CD4-positive, alpha-beta T cell treated with Interleukin-17A for 1 hour (primary cell): ENCODE measurements at places on chromosomes 12 and 14.

GRCh38 chr12:103855036-103855712 lies 14.1 kb upstream of the NT5DC3 start:
- DNase-seq = no peak

GRCh38 chr12:80044694-80045046 lies 54.7 kb upstream of the OTOGL start:
- DNase-seq = no peak

GRCh38 chr12:102061096-102061559 lies 663 bp downstream of the WASHC3 start:
- DNase-seq = peak; percentile 71

DNA sequence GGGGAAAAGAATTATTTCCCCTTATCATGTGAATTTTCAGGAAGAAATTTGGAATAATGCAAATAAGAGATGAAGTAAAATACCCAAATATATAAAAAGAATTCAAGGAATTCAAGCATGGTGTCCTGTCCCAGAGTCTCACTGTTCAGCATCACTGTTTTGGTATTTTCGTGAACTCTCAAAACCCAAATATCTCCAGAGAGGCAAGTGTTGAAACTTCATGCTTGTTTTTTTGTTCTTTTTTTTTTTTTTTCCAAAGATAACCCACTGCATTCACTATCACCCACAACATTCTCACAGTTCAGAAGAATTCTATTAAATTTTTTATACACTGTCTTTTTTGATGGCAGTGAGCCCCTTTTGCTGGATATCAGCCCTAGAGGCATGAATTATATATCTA lies 354.9 kb downstream of the DIO2 start:
- no peak for DNase-seq

GRCh38 chr12:32508626-32509025 lies 109.3 kb downstream of the FGD4 start:
- DNase-seq = no peak

DNA sequence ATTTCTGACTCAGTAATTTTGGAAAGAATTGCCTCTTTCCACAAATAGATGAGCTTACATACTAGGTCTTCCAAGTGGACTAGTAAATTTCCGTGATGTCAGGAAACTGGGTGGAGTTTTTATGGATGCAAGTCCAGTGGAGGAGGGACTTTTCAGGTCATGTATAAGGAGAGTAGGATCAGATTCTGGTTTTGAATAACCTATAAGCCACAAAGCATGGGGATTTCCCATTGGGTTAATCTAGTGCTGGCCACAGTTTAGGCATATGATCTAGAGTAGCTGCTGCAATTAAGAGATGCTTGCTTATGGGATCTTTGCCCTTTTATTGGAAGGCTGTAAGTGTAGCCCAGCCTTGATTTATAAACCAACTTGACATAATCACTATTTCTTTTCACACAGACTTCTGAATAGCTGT lies 33.8 kb downstream of the STK38L start:
- no peak for DNase-seq

GRCh38 chr12:110503432-110503831 lies 1.3 kb downstream of the RAD9B start:
- DNase-seq = no peak

GRCh38 chr14:68815298-68816182 lies 22.7 kb upstream of the ZFP36L1 start:
- DNase-seq = peak; percentile 46

DNA sequence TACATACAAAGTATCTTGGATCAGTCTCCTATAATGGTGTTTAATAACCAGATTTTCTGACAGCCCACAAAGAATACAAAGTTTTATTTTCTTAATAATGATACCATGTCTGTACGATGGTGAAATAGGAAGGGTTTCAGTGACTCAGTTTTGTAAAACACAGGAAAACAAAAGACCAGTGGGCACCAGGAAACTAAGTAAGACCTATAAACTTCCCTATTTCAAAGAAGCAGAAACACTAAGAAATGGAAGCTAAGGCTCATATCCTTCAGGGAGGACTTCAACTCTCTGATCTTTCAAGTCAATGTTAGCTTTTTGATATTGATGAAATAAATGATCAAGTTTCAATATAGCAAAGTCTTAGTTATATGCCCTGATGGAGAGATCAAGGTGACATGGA lies 196.0 kb downstream of the DUSP6 start:
- DNase-seq = no peak

DNA sequence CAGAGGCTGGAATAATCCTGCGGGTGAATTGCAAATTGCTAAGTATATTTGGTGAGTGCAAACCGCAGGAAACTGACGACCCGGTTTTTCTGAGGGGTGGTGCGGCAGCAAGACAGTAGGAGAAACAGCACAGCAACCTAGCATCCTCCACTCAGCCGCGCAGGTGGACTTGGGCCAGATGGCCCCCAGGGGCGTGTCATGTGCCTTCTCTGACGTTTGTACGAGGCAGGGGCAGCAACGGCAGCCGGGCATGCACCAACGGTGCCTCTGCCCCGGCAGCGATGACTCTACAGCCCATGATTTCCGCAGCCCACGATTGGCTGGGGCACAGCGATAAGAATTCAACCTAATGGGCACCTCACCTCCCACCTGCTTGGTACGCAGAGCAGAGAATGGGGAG lies 11.1 kb upstream of the CLEC2A start:
- DNase-seq = peak; percentile 9

GRCh38 chr14:70807898-70808415 lies 1.4 kb downstream of the MAP3K9 start:
- DNase-seq = peak; percentile 72

- DNase-seq = peak; percentile 61
Observed at GRCh38 chr14:104665657-104666522, 23.5 kb upstream of the INF2 start.

GRCh38 chr14:97346675-97347074 lies 549.5 kb downstream of the VRK1 start:
- no peak for DNase-seq
